ENCODE measurements at places on chromosomes 12 and 14. TPM values are rescaled to one million over a fixed set of nuclear protein-coding genes. Genes with fewer than 3 reads are reported as not detected.
A peak's percentile ranks its signal among the peaks of the same experiment; 100 is the strongest.

- DNase-seq, result no peak
Measured at GRCh38 chr14:68367536-68367935, 425.3 kb downstream of the ZFP36L1 start.

TPH2 gene
- 0.66 TPM for total RNA-seq

FSCB gene
- not detected for total RNA-seq

- no peak for DNase-seq
Measured at GRCh38 chr12:90404071-90404470, 550.9 kb downstream of the CCER1 start.

SOAT2 gene
- total RNA-seq, result not detected

RTL1 gene
- not detected for total RNA-seq

DNA sequence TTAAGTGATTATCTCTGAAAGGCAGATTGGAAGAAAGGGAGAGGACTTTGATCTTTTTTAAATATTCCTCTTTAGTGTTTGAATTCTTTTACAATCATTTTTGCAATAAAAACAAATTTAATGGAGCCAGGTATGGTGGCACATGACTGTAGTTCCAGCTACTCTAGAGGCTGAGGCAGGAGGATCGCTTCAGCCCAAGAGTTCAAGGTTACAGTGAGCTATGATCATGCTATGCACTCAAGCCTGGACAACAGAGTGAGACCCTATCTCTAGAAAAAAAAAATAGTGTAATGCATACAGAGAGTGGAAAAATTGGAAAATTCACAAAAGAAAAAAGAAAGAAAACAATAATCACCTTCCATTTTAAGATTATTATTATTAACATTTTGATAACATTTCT, 15.2 kb upstream of the HECTD1 start:
- DNase-seq, result no peak

DNA sequence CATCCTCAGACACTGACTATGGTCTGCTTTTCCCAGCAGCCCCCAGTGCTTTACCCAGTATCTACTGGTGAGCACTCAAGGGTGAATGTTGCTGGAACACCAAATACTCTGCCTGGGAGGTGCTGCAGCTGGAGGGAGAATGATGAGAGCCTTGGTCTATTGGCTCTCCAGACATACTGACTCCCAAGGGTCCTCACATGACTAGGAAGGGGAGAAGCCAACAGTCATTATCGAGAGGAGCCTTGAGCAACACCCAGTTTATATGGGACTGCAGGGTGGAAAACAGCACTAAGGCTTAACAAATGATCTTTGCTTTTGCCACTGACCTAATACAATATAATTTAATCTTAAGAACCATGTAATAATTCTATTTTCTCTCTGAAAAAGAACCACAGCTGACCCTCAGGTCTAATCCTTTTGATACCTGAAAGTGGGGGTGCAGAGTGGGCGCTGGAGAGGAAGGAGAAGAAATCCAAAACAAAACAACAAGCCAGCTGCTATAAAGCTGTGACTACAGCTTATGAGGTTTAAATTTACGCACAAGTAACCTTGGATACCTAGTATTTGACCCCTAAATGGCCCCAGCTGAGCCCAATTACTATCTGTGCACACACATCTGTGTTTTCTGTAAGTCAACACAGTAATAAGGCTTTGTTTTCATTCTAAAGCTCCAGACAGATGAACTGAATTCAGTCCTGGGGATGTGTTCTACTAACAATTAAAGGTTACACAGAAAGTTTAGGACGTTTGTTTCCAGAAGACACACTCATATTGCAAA, 107.8 kb upstream of the GRIP1 start:
- DNase-seq, result no peak

DNA sequence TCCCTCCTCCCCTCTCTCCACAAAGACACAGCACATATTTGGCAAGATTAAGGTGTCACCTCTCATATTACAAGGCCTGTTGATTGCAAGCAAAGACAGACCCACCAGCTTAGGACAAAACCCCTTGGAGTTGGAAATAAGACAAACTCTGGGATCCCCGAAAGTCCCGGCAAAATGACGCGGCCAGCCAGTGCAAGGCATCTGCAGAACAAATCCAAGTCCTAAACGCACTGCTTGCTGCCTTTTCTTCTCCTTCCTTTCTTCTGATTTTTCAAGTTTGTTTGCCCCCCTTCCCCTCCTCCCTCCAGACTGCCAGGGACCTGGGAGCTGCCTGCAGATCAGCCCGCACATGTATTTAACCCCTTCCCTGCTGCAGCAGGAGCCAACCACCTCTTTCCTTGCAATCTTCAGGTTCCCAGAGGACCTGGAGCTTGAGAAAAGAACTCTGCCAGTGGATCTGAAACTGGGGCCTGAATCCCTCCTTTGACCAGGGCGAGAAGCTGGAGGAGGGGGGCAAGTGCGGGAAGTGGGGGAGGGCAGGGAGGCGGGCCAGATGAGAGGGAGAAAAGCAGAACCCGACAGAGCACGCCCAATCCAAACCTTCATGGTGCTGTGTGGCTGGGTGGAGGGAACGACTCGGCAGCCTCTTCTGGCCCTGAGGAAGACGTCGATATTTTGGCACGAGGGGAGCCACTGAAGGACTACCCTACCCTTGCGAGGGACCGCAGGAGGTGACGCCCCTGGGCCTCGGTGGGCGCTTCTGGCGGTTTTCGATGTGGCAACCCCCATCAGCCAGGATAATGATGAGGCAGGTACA, 2.0 kb upstream of the NTF3 start:
- DNase-seq, result peak; percentile 78

DNA sequence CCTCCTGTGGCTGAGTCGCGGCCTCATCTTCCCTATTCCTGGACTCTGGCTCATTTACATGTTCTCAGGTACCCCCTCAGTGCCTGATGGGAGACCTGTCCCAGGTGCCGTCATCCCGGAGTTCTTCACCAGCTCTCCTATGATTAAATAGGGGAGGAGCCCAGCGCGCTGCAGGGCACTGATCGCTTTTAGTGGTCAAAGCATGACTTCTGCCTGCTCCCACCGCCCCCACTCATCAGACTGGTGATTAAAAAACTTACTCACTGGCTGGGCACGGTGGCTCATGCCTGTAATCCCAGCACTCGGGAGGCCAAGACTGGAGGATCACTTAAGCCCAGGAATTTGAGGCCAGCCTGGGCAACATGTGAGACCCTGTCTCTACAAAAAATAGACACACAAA, 85.9 kb downstream of the FOXN4 start:
- DNase-seq, result no peak

GRCh38 chr12:53053218-53054111, 3.6 kb downstream of the TNS2 start:
- peak; percentile 93 for DNase-seq

GRCh38 chr14:22849212-22849819, 12.9 kb downstream of the MMP14 start:
- DNase-seq, result no peak

MIPOL1 gene
- total RNA-seq, result 13.4 TPM

DNA sequence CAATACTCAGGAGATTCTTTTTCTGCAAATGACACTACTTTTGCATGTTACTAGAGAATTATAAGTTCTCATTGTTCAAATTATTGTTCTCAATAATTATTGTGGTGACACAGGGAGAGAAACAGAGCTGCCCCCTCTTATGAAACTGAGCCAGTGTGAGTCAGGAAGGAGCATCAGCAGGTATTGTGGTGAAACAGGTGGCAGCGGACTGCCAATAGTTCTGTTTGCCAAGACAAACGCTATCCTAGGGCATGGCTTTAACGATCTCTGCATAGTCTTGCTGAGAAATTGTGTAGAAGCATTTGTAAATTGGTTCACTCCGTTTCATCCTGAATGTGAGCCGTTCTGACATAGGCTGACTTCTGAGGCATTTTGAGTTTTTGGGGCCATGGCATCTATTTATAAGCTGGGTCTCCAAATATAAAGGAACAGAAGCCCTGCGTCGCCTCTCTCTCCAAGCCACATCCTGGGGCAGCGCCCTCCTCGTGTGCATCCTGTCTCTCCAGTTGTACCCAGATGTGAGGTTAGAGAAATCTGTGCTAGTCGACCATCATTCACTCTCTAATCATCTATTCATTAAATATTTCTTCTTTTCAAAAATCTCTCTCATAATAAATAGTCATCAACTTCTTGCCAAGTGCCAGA, 15.8 kb upstream of the PPP4R4 start:
- no peak for DNase-seq

GPATCH2L gene
- 76.7 TPM for total RNA-seq

- DNase-seq, result no peak
Measured at GRCh38 chr14:94612580-94613554, 676 bp downstream of the SERPINA3 start.

DNA sequence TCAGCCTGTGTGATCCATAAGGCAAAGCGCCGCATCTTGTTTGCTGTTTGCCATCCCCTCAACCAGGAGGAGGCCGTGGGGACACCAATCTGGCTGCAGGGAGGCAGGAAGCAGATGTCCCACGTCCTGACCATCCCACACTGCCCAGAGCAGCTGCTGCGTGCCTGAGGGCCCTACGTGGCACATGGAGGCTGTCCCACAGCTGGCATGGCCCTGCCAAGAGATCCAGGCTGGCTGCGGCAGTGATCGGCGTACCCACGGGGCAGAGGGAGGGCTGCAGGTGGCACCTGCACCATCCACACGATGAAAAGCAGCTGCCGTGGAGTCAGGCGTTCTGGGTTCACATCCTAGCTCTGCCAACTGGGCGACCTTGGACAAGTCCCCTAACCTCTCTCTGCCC, 42.0 kb downstream of the NCOR2 start:
- no peak for DNase-seq

- peak; percentile 84 for DNase-seq
Measured at GRCh38 chr14:68788996-68789820, 3.7 kb downstream of the ZFP36L1 start.

DNA sequence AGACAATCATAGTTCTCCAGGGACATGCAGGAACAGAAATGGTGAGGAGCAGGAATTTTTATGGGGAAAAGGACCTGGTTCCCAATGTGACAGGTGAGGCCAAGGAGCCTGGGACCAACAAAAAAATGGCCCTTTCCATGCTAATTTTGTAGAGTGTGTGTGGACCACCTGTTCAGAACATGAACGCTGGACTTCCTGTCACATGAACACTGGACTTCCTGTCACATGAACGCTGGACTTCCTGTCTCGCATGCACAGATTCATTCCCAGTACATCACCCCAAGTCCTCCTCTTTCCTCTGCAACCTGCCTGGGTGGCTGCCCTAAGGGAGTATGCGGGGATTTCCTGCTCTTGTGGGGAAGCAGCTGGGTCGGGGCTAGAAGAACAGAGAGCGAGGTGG, 10.1 kb downstream of the FGF6 start:
- peak; percentile 24 for DNase-seq

- DNase-seq, result no peak
Measured at GRCh38 chr14:90700933-90701776, 115.1 kb downstream of the TTC7B start.

DNA sequence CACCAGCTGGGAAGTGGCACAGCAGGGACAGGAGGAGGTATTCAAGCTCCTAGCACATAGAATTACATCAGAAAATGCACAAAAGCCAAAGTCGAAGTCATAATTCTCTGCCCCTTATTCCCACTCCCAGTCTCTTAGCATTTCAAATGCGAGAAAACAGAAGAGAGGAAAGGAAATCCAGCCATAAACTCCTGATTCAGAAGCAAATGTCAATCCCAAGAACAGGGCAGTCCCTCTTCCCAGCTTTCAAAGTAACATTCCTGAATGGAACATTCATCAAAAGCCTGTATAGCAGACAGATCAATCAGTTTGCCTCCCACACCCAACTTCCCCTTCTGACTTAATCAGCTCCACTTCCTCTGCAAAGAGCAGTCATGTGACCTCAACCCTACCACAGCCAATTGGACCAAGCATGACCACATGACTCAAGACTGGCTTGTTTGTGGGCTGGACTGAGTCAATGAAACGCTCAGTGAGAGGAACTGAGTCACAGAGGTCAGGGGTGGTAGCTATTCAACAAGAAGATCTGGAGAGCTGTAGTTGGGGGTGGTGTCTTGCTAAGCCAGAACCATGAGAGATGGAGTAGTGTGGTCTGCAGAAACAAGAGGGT, 41.4 kb upstream of the TUNAR start:
- DNase-seq, result no peak

MAP3K9 gene
- total RNA-seq, result 20.0 TPM

All from H9 (cell line).